ENCODE measurements at places on chromosomes 6 and 20.

- DNase-seq: no peak
These were observed 45.7 kb downstream of the HBS1L start for GRCh38 chr6:135008941-135009290.

GRCh38 chr6:126094411-126094810, 108.1 kb downstream of the TRMT11 start:
- no peak for DNase-seq

- no peak for DNase-seq
These were observed 156.4 kb upstream of the SYNCRIP start for GRCh38 chr6:85798931-85799652.

GRCh38 chr20:9301129-9302090, 213.0 kb upstream of the LAMP5 start:
- DNase-seq: no peak

GRCh38 chr6:3340894-3341293, 82.1 kb downstream of the PSMG4 start:
- no peak for DNase-seq

- DNase-seq: peak; percentile 47
These were observed 124.1 kb downstream of the PREX1 start for GRCh38 chr20:48703511-48704219.

DNA sequence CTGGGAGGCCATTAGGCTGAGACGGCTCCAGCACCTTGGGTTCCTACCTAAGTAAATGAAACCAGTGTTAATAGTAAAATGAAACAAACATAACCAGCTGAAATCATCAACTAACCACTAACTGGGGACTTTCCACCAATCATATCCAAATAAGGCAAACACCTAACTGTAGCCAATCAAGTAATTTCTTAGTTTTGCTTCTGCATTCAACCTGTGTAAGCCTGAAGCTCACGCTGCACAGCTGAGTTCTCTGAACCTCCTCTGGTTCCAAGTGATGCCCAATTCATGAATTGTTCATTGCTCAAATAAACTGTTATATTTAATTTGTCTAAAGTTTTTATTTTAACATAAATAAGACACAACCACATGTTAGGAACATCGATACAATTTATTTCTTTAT, 22.5 kb downstream of the KLHL32 start:
- DNase-seq: no peak

- DNase-seq: no peak
These were observed 48.4 kb upstream of the IYD start for GRCh38 chr6:150320442-150320841.

DNA sequence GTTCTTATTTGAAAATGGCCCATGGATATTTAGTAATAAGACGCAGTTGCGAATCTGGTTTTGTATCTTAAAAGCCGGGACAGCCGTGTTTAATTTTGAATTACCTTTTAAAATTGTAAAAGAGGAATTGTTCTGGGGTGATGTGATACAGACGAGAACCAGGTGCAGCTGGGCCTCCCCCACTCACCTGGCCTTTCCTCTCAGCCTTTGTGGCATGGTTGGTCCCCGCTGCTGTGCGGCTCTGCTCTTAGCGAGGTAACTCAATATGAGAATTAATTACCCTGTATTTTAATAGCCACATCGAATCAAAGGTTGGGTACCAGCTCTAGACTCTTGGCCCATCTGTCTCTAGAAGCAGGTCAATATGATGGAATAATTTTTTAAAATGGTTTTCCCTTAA, 56.5 kb upstream of the DACT2 start:
- DNase-seq: no peak

- DNase-seq: no peak
These were observed 26.1 kb downstream of the CEP57L1 start for GRCh38 chr6:109121411-109121810.

- no peak for DNase-seq
These were observed 156.1 kb upstream of the SMLR1 start for GRCh38 chr6:130671119-130671518.

DNA sequence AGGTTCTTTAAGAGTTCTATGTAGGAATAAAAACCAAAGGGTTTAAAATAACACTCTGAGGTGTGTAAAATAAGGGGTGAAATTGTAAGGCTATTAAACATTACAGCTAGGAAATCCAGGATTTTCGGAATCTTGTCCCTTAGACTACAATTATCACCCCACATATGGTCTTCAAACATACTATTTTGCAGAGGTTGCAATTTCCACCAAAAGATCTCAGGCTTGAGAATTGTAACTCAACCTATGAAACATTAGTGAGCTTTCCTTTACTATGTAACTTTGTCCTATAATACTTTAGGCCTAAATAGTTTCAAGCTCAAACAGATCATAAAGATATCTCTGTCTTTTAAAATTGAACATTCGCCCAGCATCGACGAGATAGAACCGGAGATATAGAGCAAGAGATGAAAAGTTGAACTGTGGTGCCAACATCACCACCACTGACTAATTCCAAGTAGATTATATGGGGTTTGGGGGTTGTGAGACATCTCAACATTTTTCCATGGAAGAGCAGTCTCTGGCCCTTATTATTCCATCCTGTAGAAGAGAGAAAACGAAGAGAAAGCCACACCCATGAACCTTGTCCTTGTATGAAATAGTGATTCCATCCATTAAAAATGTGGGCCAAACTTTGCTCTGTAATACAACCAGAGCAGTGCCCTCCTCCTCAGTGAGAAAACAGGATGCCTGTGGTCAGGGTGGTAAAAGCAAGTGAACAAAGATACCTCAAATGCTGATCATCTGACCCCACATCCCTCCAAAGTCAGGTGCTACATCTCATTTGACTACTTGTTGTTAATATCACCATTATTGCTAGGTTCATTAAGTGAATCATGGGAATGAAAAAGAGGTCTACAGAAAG, 284.5 kb upstream of the GJE1 start:
- no peak for DNase-seq
